ENCODE measurements at places on chromosomes 3 and 15.
A peak's percentile ranks its signal among the peaks of the same experiment; 100 is the strongest.

GRCh38 chr15:99593070-99593469 is 27.3 kb downstream of the MEF2A start:
- no peak for DNase-seq

GRCh38 chr3:89113893-89114840 is 6.7 kb downstream of the EPHA3 start:
- no peak for DNase-seq

DNA sequence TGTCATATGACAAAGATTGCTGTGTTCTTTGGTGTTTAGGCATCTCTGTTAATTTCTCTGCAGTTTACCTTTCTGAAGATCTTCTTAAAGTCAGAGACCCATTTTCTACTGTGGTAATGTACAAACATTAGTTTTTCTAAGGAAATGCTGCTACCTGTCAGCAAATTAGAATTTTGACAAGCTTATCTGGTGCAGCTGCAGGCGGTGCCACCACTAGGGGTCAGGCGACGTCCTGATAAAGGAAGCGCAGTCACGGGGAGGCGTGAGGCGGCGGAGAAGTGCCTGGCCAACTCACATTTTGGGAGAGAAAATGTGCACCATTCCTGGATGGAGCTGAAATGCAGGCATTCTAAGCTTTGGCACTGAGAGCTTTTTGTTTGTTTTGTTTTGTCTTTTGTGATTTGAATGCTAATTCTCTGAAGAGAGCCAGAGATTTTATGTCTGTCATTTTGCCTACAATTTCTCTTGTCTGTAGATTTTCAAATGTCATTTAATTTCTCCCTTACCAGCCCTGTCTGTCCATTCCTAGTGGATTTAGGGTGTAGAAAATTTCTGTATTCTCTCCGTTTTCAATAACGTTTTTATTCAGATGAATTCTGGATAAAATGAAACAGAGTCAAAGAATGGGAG is 24.9 kb upstream of the SIAH2 start:
- DNase-seq, result peak; percentile 48

- no peak for DNase-seq
Measured at GRCh38 chr3:112811131-112811884, 35.4 kb downstream of the CD200R1L start.

- DNase-seq, result peak; percentile 19
Measured at GRCh38 chr3:44235604-44236484, 5.8 kb upstream of the TOPAZ1 start.

- no peak for DNase-seq
Measured at GRCh38 chr3:37491343-37491742, 317.0 kb upstream of the LRRFIP2 start.

DNA sequence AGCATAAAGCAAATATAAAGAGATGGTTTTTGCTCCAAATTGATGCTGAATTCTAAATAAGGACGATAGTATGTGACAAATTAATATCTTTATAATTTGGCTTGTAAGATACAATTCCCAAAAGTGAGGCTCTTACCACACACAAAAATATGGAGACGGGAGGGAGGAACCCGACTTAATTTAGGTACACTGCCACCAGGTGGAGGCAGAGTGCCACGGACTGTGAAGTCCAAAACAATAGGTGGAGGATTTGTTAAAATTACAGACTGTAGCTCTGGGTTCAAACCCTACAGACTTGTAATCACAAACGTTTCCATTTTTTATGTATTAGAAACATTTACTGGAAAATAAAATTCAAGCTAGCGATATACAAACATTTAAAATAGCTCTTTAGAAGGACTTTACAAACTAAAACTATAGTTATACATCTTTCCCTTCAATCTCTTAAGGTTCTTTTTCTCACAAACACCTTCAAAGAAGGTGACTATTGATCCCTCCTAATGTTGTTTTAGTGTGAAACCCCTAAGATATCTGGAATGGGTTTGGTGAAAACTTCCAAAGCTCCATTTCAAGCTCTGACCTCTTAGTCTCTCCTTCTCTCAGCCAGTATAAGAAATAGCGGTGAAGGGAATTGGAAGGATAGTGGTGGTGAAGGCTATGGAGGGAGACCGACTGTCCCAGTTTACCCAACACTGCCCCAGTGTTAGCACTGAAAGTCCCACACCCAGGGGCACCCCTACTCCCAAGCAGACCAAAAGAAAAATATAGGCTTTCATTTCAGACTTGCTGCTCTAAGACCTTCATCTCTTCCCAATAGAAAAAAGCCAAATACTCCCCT is 89.7 kb downstream of the AQP9 start:
- peak; percentile 33 for DNase-seq

GRCh38 chr15:25402342-25402741 is 36.5 kb downstream of the UBE3A start:
- no peak for DNase-seq

- DNase-seq, result no peak
Measured at GRCh38 chr3:10506696-10507095, 1.3 kb upstream of the ATP2B2 start.

GRCh38 chr3:60403866-60404265 is 847.4 kb downstream of the FHIT start:
- DNase-seq, result no peak
